Stimulated activated naive CD4-positive, alpha-beta T cell (primary cell): ENCODE measurements at places on chromosomes 16 and 17.

GRCh38 chr16:65967376-65967775 lies 399.1 kb upstream of the CDH5 start:
- DNase-seq = no peak

- no peak for DNase-seq
These were observed 68.5 kb downstream of the KLHDC4 start for GRCh38 chr16:87697256-87697655.

- no peak for DNase-seq
These were observed 12.6 kb downstream of the ACTG1 start for GRCh38 chr17:81500047-81500446.

- DNase-seq = no peak
These were observed 68.1 kb downstream of the TMEM132E start for GRCh38 chr17:34647511-34647910.

DNA sequence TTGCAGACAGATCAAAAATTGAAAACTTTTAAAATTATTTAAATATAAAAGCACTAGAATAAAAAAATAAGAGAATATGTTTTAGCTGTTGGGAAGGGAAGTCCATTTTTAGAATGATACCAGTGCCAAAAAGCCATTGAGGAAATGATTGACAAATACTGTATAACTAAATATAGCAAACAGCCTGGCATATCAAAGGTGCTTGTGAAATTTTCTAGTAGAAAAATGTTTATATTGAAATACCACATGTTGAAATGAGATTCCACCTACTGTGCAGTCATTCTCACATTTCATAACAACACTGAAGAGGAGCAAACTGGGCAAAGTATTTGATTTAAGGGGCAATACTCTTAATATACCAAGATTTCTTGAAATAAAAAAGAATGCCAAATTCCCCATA lies 183.5 kb downstream of the PHKB start:
- no peak for DNase-seq

DNA sequence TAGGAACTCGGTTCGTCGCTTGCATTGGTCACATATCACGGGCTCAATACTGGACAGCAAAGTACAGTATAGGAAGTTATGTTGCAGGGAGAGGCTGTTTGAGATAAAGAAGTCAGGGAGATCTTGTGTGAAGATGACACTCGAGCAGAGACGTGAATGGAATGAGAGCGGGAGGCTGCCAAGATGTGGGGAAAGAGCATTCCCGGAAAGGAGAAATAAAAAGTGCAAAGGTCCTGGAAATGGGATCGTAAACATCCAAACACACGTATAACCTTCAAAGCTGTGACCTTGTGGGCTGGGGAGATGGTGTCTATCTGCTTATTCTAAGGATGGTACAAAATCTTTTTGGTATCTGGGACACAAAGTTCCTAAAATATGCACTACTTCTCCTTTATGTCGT lies 43.0 kb upstream of the MYOCD start:
- no peak for DNase-seq

DNA sequence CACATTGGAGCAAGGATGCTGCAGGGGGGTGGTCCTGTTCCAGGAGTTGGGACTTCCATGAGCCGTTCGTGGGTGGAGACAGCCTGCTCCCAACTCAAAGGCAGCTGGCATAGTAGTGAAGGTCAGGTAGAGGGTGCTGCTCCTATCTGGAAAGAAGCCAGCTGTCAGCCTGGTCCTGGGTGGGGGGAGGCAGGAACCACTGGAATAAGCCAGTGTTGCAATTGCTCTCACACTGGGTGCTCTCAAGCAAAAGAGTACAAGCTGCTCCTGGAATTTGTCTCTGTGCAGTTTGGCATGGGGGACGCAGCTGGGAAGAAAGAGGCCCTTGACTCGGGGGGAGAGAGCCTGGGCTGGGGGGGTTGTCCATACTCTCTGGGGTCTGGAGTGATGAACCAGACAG lies 8.7 kb downstream of the CACNG5 start:
- no peak for DNase-seq

DNA sequence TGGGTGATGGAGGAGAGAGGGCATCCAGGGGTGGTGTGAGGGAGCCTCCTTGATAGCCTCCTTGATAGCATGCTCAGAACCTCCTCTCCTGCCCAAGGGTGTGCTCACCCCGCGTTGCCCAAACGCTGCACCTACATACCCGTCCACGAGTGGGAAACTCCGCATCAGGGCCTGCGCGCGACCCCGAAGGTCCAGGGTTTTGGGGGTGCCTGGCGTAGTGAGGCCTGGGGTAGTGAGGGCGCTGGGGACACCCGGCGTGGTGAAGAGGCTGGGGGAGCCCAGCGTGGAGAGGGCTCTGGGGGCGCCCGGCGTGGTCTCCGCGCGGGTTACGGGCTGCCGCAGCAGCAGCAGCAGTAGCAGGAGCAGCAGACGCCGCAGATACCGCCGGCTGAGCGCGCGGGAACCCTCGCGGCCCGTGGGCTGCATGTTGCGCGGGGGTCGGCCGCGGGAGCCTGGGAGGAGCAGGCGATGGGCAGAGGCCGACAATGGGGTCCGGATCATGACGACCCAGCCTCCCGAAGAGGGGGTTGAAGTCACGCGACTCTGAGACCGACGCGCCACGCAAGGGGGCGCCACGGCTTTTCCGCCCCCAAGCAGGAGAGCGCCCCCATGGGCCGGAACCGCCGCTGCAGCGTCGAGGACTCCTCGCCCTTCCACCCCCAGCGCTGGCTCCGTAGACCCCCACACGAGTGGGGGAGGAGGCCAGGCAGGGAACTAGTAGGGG lies at the start of gene DPEP3:
DPEP3 (minus strand) TSS at position 545 of the 724 bp plus-strand sequence; CDS start at position 426, 119 bp downstream.
- DNase-seq = no peak

DNA sequence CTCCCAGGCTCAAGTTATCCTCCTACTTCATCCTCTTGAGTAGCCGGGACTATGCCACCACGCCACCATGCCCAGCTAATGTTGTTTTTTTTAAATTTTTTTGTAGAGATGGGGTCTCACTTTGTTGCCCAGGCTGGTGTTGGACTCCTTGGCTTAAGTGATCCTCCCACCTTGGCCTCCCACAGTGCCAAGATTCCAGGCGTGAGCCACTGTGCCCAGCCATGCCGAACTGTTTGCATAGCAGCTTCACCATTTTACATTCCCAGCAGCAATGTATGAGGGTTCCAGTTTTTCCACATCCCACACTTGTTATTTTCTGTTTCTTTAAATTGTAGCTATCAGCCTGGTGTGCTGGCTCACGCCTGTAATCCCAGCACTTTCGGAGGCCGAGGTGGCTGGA lies 2.2 kb upstream of the CTRB1 start:
- DNase-seq = no peak

DNA sequence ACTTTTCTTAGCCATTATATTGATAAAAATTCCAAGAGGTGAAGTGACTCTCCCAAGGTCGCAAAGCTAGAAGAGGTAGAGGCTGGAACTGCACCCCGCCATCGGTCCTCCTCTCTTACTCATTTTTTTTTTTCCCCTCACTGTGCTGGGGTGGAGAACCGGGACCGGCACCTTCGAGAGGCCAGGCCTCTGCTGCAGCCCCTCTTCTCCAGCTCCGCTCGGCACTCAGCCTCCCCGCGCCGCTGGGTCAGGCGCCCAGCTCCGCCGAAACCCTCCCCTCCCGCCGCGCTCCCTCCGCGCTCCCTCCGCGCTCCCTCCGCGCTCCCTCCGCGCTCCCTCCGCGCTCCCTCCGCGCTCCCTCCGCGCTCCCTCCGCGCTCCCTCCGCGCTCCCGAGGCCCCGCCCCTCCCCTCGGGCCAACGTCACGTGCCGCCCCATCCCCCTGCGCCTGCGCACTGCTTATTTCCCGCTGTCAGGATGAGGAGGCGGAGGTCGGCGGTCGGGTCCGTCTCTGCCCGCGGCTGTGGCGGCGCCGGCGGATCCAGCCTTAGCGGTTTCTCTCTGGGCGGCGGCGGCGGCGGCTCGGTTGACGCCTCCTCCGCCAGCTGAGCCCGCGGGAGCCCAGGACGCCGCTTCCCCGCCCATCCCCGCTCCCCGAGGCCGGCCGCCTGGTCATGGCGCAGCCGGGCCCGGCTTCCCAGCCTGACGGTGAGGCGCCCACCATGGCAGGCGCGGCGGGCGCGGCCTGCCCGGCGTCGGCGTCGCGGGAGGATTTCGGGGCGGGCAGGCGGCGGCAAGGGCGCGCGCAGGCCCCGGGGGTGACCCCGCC lies at the start of gene RABEP1:
RABEP1 (plus strand) TSS at position 471 of the 828 bp plus-strand sequence; CDS start at position 674, 203 bp downstream.
- peak; percentile 93 for DNase-seq

GRCh38 chr17:43533699-43534098 lies 12.4 kb downstream of the ETV4 start:
- no peak for DNase-seq

DNA sequence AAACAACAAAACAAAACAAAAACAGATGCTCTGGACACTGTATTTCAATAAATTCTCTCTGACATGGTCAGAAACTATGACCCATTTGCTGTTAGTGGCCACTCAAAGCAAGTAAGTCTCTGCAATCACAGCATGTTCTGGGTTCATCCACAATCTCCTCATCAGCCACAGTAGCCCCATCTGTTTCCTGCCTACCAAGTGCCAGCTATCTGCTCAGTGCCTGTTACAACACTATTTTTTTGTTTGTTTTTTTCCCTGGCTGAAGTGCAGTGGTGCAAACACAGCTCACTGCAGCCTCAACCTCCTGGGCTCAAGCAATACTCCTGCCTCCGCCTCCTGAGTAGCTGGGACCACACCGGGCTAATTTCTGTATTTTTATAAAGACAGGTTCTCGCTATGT lies 137.9 kb downstream of the SOX9 start:
- DNase-seq = no peak

DNA sequence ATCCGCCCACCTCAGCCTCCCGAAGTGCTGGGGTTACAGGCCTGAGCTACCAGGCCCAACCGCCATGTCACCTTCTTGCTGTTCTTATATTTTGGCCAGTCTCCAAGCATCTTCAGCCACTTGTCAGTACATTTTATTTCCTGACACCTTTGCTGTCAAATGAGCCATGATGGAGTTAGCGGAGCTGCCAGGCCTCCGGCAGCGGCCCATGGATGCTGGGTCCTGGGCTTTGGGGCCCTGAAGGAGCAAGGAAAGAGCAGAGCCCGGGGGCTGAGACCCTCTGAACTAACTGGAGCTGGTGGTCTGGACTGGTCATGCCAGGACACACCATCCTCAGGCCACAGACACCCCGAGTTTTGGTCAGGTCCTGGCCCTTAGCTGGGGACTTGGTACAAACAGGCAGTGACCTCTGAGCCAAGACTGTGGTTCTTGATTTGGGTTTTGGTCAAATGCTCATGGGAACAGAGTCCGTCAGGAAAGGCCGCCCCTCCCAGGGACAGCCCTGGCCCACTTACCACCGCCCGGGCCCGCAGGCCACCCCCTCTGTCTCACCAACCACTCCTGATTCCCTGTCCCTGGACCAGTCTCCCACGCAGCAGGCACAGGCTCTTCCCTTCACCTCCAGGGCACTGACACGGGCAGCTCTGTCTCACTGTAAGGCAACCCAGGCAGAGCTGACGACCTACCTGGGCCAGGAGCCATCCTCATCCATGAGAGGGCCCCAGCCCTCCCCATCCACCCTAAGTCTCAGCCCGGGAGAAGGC lies 42.0 kb downstream of the TNFRSF13B start:
- DNase-seq = no peak

DNA sequence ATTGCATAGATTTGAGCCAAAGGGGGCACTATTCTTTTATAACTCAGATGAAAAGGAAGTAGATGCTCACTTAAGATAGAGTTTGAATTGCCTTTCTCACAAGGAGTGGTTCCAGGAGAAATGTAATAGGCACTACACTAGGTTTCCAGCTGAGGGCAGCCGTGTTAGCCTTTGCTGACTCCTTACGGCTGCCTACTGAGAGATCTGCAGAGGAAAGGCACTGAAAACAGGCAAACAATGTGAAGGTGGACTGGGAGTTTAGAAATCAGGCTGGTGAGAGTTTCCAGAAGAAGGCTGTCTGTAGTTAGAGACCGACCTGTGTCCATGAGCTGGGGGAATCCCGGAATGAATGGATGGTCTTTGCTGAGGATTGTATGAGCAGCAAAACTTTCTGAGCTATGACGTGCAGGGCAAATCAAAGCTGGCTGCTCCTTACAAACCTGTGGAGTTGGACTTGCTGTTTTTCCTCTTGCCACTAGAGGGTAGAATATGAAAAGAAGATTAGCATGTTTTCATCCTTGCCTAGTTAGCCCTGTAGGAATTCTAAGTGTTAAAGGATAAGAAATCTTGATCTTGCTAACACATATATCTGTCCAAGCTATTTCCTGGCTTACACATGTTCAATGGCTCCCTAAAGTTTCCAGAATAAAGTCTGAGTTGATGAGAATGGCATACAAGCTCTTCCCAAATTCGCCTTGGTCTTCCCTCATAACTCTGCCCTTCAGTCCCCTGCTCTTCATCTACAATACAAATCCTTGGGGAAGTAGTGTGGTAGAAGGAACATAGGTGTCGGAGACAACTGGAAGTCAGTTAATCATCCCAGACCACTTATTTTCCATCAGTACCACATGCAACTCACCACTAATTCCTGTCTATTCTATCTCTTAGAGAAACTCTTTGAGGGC lies 20.1 kb upstream of the TAOK1 start:
- DNase-seq = peak; percentile 61

DNA sequence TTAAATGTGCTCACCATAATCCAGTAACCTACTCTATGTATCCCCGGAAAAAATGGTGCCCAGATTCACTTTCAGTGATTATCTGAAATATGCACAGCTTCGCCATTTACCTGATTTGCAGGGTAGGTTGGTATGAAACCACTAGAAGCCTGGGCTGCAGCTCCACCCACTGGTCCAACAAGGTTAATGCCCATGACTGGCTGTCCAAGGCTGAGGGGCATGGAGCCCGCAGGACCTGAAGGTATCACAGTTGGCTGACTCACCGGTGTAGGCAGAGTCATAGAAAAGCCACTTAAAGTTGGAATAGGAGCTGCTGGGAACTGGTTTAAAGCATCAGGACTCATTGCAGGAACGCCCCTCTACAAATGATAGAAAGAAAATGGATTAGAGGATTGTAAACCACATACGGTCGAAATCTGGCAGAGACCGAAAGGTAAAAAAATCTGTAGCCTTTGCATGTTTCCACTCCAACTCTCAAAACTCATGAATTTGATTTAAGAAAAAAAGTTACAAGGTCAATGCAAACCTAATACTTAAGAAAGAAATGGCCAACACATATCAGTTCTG lies 38.6 kb downstream of the SYNRG start:
- DNase-seq = no peak
